Activated CD8-positive, alpha-beta memory T cell treated with anti-CD3 and anti-CD28 coated beads for 36 hours (primary cell): ENCODE measurements at places on chromosomes 2 and 18. TPM values are rescaled to one million over a fixed set of nuclear protein-coding genes. Genes with fewer than 3 reads are reported as not detected.

TAF1B gene
- 23.5 TPM for total RNA-seq

RMC1 gene
- total RNA-seq = 43.2 TPM

PROC gene
- 0.36 TPM for total RNA-seq

SKOR2 gene
- not detected for total RNA-seq

SOWAHC gene
- 0.19 TPM for total RNA-seq

FAP gene
- not detected for total RNA-seq

DOCK10 gene
- total RNA-seq = 152 TPM

SLC19A3 gene
- not detected for total RNA-seq

MC5R gene
- total RNA-seq = not detected

RNU2-63P gene
- 21.4 TPM for total RNA-seq

ANKRD44 gene
- 119 TPM for total RNA-seq

DUSP2 gene
- total RNA-seq = 297 TPM

MYO1B gene
- total RNA-seq = 11.2 TPM

EIF2AK3 gene
- 15.5 TPM for total RNA-seq

DAPL1 gene
- not detected for total RNA-seq

RIT2 gene
- not detected for total RNA-seq

ANXA4 gene
- 28.0 TPM for total RNA-seq
